Astrocyte of the cerebellum (primary cell): ENCODE measurements at places on chromosomes 1 and 21.

DNA sequence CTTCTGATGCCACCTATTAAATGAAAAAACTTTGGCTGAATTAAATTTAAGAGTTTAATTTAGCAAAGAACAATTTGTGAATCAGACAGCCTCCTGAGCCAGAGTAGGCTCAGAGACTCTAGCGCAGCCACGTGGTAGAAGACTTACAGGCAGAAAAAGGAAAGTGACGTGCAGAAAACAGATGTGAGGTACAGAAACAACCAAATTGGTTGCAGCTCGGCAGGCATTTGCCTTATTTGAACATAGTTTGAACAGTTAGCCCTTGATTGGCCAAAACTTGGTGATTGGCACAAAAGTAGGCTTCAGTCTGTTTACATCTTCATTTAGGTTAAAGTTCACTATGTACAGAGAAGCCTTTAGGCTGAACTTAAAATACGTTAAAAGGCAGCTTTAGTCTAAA, 22.9 kb downstream of the TCP10L start:
- peak; percentile 39 for DNase-seq

DNA sequence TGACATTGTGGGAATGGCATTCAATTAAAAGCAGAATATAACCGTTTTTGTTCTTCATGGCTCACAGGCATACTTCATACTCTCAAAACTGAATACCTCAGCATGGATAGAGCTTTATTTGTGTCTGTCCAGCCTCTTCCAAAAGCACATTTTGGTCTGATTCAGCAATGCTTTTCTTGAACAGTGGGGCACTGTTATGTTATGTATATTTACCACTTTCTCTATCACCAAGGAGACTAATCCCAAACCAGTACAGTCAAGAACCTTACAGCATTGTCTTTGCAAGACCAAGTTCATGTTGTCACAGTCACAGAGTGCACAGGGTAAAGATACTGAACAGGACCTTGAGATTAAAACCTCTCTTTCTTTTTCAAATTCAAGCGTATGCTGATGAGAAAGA, 582.8 kb downstream of the PTBP2 start:
- DNase-seq = no peak

DNA sequence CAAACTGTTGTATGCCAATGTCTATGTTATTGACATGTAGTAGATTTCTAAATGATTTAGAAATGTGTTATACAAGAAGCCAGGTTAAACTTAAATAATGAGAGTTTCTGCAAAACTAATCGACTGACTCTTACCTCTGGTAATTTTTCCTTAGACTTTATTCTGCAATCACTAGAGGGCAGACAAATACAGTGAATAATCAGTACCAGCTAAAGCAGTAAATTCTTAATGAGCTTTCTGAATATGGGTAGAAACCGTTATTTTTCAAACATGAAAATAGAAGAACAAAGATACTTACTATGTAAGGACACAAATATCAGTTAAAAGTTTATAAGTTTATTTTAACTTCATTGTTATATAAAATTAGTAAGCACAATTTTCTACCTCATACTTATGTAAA, 97.9 kb upstream of the RGS1 start:
- DNase-seq = no peak

DNA sequence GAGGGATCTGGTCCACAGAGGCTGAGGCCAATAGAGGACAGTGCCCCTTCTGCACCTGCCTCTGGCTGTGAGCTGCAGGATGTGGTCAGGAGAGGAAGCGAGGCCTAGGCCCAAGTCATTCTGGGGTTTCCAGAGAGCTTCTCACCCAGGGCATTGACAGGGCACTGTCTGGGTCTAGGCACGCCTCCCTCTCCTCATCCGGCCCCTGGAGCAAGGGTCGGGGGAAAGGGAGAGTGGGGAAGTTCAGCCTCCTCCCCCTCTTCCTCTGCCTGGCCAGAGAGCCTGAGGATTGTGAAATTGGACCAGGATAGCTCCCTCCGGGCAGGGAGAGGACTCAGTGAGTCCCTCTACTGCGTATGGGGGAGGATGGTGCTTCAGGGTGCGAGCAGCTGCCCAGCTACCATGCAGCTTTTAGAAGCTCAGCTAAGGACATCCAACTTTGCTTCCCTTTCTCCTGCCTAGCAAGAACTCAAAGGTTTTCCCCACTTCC, 6.3 kb upstream of the INAVA start:
- DNase-seq = no peak

GRCh38 chr1:183947988-183948387, 89.5 kb downstream of the COLGALT2 start:
- no peak for DNase-seq

DNA sequence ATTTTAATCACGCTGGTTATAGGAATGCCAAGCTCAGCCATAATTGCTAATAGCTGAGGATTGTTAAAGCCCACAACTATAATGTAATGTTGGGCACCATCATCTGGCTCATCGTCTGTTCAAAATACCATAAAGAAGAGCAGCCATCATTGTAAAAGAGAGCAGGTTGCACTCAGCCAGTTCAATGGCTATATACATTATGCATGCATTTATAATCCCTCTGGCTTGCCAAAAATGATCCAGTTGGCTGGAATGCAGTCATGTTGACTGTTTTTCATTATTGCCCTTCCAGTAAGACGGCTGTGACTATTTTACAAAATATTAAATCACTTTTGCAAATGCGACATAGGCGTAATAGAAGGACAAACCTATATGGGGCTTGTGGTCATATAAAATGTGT, 85.3 kb downstream of the SPAG17 start:
- no peak for DNase-seq

GRCh38 chr1:100950781-100951180, 54.9 kb downstream of the SLC30A7 start:
- peak; percentile 28 for DNase-seq

- DNase-seq = no peak
Measured at GRCh38 chr1:2879026-2879425, 77.5 kb upstream of the TTC34 start.

DNA sequence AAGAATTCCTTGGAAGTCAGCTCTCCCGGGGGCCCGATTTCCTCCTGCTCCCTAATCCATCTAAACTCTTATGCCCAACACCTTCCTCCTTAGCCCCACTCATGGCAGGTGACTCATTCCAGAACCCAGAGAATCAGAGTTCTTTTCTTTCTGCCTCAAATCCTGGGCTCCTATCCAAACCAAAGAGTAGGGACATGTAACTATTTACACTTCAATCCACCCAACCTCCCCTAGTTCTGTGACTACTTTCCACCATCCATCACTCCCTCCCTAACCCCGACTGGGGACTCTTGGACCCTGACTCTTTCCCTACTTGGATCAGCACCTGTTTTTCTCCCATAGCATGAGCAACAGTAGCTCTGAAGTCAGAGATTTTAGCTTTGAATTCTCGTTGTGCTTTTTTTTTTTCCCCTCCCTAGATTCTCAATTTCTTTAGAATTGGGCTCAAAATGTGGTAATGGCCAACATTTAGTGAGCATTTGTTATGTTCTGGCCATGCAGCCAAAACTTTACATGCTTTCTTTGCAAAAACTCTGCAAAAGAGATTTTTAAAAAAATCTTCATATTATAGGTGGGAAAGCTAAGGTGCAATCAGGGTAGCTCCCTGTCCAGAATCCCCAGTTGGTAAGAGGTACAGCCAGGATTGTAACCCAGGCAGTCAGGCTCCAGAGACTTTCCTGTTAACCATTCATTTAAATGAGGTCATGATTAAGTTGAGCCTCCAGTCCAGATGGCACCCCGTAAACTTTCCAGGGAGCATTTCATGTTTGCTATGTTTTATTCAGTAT, 7.5 kb upstream of the CYP4A11 start:
- no peak for DNase-seq
